ENCODE measurements at places on chromosomes 12 and 14.

DNA sequence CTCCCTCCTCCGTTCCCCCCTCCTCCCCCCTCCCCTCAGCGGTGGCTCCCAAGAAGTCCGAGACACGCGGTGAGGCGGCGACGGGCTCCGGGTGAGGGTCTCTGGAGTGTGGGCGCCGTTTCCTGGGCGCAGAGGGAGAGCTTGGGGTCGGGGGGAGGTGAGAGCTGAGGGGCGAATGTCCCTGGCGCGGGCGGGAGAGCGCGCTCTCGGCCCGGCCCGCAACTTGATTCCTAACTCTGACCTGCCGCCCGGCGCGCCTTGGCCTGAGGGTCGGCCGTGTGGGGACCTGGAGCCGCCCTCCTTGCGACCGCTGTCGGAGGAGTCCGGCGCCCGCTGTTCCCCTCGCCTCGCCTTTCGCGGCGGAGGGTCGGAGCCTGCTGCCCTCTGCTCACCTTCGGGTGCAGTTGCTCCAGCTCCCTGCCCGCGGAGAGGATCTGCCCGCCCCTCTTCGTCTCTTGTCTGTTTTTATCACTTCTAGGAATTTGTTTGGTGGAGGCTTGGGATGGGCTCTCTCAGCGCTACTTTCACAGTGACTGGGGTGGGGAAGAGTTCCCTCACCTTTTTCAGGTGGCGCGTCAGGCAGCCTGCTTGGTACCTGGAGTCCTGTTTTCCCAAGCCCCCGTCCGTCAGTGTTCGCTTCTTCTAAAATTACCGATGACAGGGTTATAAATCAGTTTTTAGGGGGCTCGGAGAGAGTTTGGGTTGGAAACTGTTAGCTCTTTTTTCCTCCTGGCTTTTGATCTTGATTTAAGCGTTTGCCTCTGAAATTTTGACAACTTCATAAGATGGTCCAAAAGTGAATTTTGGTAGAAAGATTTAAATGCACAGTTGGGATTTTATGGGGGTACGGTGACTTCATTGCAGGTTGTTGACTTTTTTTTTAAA lies 495 bp downstream of the ADIPOR2 start:
- DNase-seq, result no peak

DNA sequence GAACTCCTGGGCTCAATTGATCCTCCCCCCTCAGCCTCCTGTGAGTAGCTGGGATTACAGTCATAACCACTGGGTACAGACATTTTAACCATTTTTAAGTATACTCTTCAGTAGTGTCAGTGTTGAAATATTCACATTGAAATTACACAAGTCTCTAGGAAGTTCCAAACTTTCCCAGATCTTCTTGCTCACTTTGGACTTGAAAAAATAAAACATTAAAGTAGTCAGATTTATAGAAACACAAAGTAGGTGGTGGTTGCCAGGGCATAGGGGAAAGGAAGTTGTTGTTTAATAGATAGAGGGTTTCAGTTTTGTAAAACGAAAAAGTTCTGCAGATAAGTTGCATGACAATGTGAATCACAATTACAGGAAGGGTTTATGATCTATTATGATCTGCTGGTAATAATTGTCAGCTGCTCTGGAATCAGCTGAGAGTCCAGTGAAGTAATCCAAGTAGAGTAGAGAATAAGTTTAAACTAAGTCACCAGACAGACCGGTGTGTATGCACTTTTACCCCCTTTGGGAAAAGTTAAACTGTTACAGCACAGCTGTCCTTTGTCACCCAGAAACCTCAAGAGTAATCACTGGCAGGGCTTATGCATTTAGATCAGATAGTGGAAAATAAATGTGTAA lies 27.4 kb downstream of the PCNX1 start:
- DNase-seq, result no peak

GRCh38 chr14:31930493-31931240 lies 146.4 kb upstream of the ARHGAP5 start:
- DNase-seq, result no peak

GRCh38 chr12:25829192-25829591 lies 129.3 kb upstream of the RASSF8 start:
- DNase-seq, result no peak

DNA sequence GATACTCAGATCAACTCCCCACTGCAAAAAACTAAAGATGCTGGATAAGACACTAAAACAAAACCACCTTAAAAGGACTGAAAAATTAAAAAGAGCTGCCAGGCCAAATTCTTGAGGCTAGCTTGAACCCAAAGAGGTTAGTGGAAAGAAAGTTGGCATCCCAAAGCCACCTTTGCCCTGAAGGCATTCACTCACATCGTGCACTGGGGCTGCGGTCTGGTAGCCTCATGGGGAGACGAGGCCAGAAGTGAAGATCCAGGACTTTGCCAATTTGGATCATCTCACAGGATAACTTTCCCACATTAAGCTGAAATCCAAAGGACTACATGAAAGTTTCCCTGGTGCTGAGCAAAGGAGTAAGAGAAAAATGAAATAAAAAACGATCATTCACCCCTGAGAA lies 63.9 kb downstream of the EFCAB11 start:
- no peak for DNase-seq

- DNase-seq, result peak; percentile 91
Measured at GRCh38 chr14:79278798-79279644, 932.3 kb downstream of the DIO2 start.

- no peak for DNase-seq
Measured at GRCh38 chr14:98701377-98701776, 570.6 kb downstream of the BCL11B start.

DNA sequence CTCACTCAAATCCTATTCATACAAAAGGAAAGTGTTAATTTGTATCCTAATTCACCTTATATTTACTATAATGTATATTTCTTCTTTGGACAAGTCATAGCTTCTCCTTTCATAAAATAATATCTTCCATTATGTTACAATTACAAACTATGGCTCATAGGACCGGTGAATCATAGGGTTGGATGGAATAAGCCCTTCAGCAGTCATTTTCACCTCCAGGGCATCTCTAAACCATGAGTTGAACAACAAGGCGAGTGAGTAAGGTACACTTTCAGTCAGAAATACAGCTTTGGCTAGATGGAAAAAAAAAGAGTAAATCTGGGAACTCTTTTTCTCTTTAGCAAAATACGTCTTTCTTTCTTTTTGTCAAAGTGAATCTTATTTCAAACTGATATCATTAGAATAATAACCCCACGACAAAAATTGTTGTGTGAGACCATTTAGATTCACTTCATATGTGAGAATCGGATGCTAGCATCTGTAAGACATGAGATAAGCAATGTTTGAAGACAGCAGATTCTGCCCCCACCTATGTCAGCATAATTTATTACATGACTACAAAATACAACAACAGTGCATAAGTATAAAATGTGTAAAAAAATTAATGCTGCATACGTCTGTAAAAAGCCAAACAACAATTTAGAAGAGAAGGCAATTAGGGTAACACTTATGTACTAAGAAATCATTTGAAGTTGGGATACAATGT lies 184.4 kb upstream of the SLC38A2 start:
- no peak for DNase-seq

- no peak for DNase-seq
Measured at GRCh38 chr14:69896080-69896479, 16.9 kb downstream of the SMOC1 start.
